Hypothalamus (tissue), 51 donors: ENCODE measurements at places on chromosomes 5 and 9.

DNA sequence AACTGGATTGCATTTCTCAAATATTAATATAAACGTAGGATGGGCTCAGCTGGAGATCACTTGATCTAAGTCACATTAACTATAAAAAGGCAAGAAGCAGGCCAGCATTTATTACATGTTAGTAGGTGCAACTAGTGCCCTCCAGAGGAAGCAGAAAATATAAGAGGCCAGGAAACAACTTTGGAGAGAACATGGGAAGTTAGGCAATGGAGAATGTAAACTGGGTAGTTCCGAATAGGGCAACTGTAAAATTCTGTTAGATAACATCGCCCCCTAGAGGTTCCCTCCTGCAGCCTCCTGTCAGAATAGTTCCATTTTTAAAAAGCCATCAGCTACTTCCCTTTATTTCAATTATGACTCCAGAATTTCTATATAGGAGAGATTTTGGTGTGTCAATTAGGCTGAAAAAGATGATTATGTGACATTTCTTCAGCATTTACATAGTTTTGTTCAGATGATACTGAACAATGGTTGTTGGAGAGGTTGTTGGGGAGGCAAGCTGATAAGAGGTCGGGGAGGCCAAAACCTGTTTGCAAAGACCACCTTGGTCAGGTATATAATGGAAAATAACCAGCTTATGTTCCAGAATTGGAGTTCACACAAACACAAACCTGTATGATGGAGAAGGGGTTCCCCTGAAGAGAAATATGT is 22.4 kb downstream of the CCL28 start:
- peak; percentile 6 for DNase-seq

GRCh38 chr5:39742916-39743315 is 318.1 kb upstream of the DAB2 start:
- no peak for DNase-seq

DNA sequence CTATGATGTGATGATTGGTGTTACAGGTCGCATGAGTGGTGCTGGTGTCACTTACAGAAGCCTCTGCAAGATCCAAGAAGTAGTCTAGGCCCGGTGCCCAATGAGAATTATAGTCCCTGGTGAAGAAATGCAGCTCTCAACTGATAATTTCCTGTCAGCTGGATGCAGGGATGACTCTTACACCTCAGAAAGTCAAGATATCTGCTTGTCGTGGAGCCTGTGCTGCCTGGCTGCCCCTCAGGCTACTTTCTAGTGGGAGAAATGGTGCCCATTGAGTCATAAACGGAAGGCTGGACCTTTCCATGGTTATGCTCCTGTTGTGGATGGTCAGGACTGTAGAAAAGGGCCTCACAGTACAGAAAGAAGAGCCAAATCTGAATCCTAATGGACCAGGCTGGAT is 46.8 kb upstream of the NXNL2 start:
- DNase-seq, result no peak

GRCh38 chr9:75063556-75064305 is 24.2 kb downstream of the NMRK1 start:
- no peak for DNase-seq

DNA sequence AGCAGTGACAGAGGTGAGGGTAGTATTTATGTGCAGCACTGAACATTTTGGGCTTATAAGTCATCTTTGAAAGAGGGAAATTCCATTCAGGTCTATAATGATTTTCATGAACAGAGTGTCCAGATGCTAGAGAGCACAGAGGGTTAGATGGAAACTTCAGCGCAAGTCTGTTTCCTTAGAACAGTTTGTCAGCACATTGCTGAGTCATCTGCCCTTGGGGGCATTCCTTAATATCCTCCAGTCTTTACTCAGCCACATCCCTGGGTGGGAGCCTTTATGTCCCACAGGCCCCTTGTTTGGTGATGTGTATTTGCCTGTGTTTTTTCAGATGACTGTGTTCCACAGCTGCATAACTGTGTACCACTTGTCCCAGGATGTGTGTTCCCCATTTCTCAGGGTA is 138.5 kb upstream of the S1PR3 start:
- no peak for DNase-seq

DNA sequence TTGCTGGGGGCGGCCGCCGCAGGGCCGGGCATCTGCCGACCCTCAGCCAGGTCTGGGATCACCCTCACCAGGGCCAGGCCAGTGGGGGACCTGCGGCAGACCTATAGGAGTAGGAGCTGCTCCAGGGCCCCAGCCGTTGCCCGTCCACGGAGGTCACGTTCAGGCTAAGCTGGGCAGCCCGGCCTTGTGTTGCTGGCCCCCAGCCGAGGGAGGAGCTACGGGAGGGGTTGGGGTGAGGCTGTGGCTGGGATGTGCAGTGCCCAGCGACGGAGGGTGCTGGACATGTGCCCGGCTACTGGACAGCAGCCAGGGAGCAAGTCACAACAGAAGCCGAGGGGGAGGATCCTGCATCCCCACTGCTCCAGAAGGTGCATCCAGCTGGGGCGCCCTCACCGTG is 39.6 kb upstream of the SLC6A19 start:
- no peak for DNase-seq

DNA sequence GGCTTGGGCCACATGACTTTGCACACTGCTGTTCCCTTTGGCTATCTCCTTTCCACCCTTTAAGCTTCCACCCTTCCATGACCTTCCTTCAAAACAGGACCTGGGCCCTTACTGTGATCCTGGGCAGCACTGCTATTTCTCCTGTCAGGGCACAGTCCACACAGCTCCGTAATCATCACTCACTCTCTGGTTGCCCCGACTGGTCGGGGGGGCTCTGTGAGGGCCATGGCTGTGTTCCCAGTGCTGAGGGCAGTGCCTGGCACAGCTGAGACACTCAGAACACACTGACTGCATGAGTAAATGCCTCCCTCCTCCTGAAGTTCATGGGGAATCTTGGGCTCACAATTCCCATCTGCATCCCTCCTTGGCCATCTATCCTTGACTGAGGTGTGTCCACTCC is 12.2 kb downstream of the TRAF1 start:
- no peak for DNase-seq

DNA sequence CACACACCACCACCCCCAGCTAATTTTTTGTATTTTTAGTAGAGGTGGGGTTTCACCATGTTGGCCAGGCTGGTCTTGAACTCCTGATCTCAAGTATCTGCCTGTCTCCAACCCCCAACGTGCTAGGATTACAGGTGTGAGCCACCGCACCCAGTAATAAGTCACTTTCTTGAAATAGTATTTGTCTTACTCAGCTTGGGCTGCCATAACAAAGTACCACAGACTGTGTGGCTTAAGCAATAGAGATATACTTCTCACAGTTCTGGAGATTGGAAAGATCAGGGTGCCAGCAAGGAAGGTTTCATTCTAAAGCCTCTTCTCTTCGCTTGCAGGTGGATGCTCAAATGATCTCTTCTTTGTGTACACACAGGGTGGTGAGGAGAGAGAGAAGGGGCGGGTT is 99.8 kb downstream of the ARRDC3 start:
- DNase-seq, result no peak

DNA sequence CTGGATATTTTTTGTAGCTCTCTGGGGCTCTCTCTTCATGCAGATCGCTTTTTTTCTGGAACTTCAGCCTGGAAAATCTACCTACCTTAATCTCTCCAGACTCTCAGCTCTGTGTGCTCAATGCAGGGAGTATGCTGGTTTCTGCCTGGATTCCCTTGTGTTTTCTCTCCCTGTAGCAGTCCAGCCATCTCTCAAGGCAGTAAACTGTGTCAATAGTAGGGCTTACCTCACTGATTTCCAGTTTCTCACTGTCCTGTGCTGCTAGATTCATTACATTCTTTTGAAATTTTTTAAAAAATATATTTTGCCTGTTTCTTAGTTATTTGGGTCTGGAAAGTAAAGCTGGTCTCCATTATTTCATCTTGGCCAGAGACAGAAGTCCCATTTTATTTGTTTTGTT is 951.4 kb downstream of the NR2F1-AS1 start:
- no peak for DNase-seq

DNA sequence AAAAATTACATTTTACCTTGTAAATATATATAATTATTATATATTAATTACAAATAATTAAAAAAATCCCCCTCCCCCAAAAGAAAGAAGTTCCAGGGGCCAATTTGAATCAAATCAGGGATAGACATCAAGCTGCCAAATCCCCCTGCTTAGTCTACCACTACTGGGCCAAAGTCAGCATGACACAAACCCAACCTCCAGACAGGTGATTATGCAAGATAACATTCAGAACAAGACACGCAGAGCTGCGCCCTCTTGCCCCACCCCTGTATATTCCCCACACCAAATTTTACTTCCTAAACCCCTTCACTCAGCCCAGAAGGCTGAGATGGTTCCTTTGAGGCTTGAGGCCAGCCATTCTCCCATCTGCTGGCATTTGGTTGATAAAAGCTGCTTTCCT is 2059.1 kb upstream of the CDH6 start:
- no peak for DNase-seq

GRCh38 chr5:24059006-24059405 is 551.6 kb downstream of the PRDM9 start:
- no peak for DNase-seq

DNA sequence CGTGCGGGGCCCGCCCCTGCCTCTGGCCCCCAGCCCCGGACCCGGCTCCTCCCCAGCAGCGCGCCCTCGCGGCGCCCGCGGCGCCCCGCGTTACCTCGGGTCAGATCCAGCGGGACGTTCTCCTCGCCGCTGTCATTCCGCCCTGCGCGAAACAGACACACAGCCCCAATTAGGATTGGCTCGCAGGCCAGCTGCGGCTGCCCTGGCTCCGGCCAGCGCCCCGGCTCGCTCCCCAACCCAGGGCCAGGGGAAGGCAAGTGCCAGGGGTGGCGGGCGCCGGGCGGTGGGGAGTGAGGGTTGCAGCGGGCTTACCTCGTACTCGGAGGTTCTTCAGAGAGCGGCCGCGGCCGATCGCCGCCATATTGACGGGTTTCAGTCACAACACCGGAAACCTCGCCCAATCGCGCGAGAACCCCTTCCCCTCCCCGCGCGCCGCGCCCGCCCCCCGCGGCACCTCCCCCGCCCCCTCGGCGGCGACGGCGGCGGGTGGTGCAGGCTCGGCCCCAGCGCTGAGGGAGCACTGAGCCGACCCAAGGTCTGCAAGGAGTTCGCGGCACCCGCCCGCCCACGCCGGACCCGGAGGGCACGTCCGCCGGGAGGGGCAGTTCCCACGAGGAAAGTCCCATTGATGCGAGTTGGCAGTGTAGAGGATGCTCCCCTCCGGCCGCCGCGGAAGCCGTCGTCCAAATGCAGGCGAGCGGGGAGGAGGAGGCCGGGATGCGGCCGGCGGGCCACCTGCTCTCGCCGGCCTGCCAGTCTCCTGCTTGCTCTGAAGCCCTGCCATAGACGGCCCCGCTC is at the start of gene RICTOR:
Gene RICTOR, minus strand, starts transcription at position 383 of the 798 bp plus-strand sequence. Its CDS starts 22 bp downstream, at position 361.
- DNase-seq, result peak; percentile 79
